ENCODE measurements at places on chromosomes 12 and 14.

DNA sequence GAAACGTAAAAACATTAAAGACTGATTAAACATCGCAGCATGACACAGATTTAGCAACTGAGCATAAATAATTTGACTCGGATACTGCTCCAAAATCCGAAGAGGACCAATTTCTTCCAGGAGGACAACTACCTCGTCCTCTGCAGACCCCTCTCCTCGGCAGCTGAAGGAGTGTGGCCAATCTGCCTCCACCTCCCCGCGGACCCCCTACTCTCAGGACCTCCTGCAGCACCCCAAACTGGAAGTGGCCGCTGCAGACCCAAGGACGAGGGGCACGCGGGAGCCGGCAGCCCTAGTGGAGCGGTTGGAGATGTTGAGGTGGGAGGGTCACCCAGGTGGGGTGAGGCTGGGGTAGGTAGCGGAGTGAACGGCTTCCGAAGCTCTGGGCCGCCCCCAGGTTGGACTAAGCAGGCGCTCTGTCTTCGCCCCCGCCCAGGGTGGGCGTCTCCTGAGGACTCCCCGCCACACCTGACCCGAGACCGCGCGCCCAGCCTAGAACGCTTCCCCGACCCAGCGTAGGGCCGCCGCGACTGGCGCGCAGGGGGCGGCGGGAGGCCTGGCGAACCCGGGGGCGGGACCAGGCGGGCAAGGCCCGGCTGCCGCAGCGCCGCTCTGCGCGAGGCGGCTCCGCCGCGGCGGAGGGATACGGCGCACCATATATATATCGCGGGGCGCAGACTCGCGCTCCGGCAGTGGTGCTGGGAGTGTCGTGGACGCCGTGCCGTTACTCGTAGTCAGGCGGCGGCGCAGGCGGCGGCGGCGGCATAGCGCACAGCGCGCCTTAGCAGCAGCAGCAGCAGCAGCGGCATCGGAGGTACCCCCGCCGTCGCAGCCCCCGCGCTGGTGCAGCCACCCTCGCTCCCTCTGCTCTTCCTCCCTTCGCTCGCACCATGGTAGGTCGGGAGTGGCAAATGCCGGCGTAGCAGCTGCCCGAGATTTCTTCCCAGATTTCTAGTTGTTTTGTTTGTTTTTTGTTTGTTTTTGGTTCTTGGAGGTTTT lies at the start of gene CALM1:
Gene CALM1, plus strand, starts transcription at position 689 of the 999 bp plus-strand sequence. Its CDS starts 202 bp downstream, at position 891.
- DNase-seq, result peak; percentile 89

- no peak for DNase-seq
These were observed 690 bp upstream of the RBP5 start for GRCh38 chr12:7129287-7129871.

DNA sequence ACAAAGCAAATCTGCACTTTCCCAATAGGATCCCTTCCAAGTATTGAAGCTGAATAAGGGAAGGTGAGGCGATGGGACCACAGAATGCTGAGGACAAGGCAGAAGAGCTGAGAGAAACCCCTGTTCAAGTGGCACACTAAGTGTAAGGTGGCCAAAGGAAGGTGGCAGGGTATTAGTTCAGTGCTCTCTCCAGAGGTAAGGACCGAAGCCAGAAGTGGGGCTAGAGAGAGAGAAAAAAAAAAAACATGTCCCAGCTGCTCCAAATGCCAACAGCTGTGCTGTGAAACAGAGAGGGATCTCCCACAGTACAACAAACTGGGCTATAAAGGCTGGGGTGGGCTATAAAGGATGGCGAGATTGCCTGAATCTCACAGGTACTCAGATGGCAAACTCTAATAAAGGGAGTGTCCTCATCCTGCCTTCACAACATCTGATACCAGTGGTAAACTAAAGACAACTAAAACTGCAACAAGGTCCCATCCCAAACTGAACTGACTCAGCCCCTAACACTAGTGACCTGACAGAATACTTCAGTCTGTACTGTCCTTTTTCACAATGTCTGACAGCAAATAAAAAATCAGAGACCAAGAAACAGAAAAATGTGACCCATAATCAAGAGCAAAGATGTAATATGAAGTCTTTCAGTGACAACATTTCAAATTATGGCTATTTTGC lies 47.9 kb downstream of the CDK17 start:
- no peak for DNase-seq

- DNase-seq, result no peak
These were observed 27.4 kb downstream of the NELL2 start for GRCh38 chr12:44848703-44849085.

- DNase-seq, result no peak
These were observed 8.5 kb downstream of the CRACR2A start for GRCh38 chr12:3744229-3744901.

- no peak for DNase-seq
These were observed 150.2 kb downstream of the SRGAP1 start for GRCh38 chr12:63994704-63995103.

DNA sequence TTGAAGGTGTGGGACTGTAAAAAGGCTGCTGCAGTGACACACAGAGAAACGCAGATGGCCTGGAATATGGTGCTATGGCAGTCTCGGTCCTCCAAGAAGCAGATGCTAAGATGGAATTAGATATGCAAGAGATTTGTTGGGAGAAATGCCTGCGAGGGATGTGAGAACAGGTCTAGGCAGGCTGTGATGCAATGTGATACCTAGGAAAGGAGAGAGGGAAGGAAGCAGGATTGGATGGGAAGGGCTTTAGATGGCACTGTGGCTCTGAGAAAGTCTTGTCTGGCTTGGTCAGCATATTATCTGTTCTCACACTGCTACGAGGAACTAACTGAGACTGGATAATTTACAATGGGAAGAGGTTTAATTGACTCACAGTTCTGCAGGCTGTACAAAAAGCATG lies 374.4 kb downstream of the BCAT1 start:
- DNase-seq, result no peak

DNA sequence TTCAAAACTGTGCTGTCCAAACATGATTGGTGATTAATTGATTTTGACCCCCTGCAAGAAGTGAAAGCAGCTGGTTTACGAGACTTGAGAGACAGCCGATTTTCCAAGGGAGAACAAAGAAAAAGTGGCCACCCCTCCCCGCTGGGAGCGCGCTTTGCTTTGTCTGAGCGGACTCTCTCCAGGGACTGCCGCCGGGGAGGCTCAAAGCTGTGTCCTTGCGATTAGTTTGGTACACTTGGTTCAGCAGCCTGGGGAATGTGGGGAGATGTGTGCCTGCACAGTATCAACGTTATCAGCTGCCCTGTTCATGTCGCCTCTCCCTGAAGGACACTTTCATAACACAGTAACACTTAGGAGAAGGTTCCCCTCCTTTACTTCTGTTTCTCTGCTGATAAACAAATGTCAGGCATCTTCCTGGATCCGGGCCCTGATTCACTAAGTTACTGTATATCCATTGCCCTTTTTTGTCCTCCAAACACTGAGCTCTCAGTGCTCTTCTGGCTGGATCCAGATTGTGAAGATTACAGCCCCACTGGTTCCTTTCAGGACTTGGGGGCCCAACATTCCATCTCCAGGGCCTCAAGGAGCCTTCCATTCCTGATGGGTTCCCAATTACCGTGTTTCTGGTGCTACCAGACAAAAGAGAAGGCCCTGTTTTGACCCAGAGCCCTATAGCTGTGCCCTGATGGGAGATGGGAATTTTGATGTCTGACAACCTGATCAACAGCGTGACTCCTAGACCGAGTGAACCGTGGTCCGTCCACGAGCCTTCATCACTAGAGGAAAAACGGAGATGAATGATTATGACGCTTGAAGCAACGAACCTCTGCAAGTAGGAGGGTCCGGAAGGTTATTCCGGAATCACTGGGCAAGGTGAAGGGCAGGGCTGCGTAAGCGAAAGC lies 31.7 kb upstream of the TUBA1C start:
- DNase-seq, result peak; percentile 78

DNA sequence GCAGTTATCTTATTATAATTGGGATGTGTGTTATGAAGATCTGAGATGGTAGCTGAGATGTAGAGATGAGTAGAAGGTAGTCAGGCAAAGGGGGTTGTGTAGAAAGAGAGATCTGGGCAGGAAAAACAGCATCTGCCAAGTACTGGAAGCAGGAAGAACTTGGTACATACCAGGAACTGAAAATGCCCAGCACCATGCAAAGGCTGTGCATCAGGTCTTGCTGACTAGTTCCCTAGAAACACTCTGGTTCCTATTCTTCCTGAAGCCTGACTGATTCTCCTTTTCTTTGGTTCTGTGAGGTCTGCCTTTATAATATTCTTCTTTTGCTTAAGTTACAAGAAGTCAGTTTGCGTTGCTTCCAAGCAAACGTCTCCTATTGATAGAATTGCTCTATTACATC lies 6.7 kb upstream of the NFATC4 start:
- DNase-seq, result no peak

- DNase-seq, result no peak
These were observed 25.1 kb downstream of the SLC4A8 start for GRCh38 chr12:51449580-51450246.

DNA sequence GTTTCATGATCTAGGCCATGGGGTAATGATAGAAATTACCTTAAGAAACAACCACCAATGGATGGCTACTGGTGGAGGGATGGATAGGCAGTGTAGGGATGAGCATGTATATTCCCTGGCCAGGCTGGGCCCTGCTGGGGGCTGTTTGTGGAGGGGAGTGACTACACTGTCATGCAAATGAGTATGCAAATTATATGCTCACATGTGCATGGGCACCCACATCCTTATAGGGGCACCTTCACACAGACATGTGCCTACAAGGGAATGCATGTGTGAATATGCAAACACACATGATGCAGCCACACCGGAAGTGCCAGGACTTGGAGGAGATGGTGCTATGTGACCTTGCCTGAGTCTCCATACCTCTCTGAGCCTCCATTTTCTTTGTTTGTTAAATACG lies 39.7 kb upstream of the FAM222A start:
- DNase-seq, result no peak

GRCh38 chr14:51277753-51278415 lies 37.8 kb downstream of the TMX1 start:
- DNase-seq, result no peak

DNA sequence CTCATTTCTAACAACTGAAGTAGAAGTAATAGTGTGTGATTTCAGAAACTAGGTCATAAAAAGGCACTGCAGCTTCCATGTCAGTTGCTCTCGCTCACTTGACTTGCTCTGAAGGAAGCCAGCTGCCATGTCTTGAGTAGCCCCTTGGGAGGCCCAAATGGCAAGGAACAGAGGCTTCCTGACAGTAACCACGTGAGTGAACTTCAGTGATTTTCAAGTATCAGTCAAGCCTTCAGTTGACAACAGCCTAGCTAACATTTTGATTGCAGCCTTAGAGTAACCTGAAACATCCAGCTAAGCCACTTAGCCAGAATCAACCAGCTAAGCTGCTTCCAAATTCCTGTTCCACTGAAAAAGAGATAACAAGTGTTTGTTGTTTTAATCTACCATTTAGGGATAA lies 26.7 kb downstream of the TOGARAM1 start:
- no peak for DNase-seq

- no peak for DNase-seq
These were observed 30.4 kb downstream of the FBXO34 start for GRCh38 chr14:55301437-55302121.

GRCh38 chr12:89707703-89708564 lies 704 bp downstream of the ATP2B1 start:
- DNase-seq, result peak; percentile 34

- no peak for DNase-seq
These were observed 451.3 kb downstream of the GLT1D1 start for GRCh38 chr12:129304529-129304928.

GRCh38 chr12:124379938-124380754 lies 85.3 kb downstream of the RFLNA start:
- no peak for DNase-seq

DNA sequence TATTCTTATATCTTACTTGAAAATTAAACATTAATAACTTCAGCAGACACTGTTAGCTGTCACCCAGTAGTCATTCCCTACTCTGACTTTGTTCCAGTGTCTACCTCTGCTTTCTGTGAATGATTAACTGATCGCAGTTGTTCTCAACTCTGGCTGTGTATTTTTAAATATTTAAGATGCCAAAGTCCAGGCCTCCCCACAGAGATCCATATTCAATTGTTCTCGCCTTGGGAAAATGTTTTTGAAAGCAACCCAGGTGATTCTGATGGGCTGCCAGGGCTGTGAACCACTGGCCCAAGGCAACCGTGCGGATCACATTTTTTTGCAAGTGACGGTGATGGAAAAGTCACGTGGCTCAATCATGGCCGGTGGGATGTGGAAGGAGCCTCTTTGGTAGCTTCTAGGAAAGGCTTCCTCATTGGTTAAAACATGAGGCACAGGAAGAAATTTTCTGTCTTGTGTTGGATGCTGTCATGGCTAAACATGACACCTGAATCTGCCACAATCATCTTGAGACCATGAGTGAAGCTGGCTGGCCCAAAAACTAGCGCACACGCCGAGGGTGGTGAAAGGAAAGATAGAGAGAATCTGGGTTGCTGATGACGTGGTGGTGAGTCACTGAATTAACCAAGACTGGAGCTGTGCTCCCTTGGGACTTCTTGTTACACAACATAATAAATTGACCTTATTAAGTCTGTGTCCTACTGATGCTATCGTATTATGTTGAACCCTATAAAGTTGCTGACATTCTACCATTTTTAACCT lies 37.2 kb downstream of the RDH12 start:
- DNase-seq, result no peak

DNA sequence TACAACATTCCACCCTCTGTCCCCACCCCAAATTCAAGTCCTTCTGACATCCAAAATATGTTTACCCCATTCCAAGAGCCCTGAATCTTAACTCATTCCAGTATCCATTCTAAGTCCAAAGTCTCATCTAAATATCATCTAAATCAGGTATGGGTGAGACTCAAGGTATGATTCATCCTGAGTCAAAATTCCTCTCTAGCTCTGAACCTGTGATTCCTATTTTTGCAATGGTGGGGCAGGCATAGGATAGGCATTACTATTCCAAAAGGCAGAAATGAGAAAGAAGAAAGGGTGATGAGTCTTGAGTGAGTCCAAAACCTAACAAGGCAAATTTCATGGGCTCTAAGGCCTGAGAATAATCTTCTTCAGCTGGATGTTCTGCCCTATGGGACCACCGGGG lies 140.3 kb upstream of the FAR2 start:
- DNase-seq, result no peak

DNA sequence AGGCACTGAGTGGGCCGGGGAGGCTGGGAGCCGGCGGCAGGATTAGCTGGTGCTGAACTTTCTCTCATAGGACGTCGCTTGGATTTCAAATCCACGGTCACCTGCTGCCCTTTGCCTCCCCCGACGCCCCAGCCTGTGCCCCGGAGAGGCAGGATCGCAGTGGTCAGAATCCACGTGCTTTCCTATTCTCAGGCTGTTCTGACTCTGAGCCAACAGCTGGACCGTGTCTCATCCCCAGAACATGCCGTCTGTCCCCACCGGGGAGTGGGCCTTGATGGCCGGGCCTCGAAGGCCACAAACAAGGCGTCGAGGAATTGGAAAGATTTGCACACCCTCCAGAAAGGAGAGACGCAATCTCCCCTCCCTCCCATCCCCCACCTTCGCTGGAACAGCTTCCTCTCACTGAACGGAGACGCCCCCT lies 18.5 kb upstream of the MLXIP start:
- DNase-seq, result no peak

- no peak for DNase-seq
These were observed 31.1 kb downstream of the CCDC177 start for GRCh38 chr14:69543341-69544115.

All from NCI-H1092 treated with DMSO at 0.1 percent for 48 hours (cell line).